ENCODE measurements at places on chromosomes 2 and 18.

GRCh38 chr2:188526701-188527100, 235.0 kb downstream of the GULP1 start:
- DNase-seq, result no peak

- no peak for DNase-seq
These were observed 60.4 kb upstream of the SEC11C start for GRCh38 chr18:59079264-59079663.

DNA sequence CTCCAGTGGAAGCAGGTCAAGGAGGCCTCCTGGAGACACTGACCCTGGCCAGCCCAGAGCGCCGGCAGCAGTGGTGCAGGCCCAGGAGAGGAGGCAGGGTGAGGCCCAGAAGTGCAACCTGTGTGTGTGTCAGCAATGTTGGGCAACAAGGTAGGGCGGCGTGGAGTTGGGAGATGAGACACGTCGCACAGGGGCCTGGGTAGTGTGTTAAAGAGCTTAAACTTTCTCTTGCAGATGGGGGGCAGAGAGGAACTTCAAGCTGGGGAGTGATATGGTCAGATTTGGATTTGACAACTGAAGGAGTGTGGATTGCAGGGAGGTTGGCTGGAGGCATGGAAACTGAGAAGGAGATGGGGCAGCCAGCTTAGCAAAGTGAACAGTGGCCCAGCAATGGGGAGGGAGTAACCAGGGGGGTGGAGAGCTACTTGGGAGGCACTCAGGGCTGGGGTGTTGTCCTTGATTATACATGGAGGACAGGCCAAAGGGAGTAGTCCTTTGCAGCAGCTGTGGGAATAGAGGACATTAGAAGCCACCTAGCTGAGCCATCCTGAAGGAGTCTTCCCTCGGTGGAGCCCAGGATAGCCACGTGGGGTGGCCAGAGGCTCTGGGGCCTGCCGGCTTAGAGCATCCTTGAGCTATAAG, 278.6 kb upstream of the HS6ST1 start:
- no peak for DNase-seq

- no peak for DNase-seq
These were observed 112.6 kb downstream of the ARHGAP28 start for GRCh38 chr18:6842081-6842480.
